ENCODE measurements at places on chromosomes 1 and 21.

DNA sequence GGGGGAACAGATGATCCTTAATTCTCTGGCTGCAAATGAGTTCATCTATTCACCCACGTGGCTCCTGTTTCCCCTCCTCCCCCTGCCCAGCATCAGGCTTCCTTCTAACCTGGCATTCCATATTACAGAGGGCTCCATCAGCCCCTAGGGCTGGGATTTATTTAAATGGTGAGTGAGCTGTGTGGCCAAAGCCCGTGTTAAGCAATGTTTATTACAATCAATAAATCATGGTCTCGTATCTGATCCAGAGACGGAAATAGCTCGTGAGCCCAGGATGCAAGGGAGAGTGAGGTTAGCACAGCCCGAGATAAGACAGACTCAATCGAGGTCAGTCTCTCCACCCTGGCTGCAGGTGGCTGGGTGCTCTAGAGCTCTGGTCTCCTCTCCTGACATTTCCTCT is 43.1 kb upstream of the IGSF21 start:
- DNase-seq = no peak

DNA sequence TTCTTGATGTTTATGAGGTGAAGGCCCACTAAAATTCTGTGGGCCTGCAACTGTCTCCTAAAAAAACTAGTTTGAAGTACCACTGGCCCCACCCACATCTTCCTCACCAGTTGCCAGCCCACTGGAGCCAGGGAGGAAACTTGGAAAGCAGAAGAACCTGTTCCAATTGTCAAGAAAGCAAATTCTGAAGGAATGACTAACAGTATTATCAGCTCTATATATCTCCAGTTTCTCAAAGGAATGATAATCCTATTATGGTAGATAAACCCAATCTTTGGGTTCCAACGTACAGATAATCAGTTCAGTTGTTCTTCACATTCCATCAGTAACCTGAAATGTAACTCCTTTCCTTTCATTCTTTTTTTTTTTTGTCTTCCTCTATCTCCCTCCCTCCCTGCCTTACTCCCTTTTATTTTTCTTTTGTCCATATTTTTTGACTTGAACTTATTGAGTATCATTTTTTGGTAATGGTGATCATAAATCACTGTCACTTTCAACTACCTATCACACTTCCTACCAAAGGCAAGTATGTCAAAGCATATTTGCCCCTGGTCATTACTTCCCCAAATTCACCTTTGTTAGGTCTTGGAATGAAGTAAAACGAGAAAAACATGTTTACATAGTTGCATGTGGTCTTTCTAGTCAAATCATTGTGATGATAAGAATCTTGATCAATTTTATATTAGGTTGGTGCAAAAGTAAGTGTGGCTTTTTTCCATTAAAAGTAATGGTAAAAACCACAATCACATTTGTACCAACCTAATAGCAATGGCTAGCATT is 943.4 kb downstream of the TTLL7 start:
- no peak for DNase-seq

DNA sequence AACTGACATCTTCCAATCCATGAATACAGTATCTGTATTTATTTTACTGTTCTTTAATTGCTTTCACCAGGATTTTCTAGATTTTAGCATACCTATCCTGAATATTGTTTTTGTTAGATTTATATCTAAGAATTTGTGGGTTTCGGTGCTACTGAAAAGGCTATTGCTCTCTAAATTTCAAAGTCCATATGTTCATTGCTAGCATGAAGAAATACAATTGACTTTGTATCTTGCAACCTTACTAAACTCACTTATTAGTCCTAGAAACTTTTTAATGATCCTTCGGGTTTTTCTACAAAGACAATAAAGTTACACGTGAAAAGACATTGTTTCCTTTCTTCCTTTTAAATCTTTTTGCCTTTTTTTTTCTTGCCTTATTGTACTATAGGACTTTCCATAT is 12.9 kb upstream of the HIVEP3 start:
- no peak for DNase-seq

DNA sequence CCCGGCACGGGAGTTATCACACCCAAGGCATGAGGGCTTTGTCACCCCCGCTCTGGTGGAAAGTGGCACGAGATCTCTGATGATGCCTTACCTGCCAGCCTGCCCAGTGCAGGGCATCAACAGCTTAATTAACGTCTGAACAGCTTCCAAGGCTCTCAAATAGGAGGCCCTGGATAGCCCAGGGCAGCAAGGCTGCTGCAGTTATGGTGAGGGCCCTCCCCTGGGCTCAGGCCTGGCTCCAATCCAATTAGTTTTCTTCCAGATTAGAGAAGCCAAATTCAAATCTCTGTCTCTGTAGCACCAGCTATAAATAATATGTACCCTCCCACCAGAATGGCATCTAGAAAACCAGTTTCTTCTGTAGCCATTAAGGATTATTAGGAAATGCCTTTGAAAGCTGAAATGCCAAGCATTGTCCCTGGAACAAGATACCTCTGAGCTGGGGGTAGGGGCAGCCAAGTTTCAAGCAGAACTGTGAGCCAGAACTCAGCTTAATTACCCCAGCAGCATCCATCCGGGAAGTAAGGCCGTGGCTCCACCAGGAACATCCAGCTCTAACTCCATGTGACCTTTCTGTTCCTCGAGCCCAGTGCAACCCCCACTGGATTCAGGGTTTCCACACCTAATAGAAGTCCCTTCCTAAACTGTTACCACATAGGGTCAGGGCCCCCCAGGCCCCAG is 12.5 kb downstream of the QSOX1 start:
- no peak for DNase-seq

DNA sequence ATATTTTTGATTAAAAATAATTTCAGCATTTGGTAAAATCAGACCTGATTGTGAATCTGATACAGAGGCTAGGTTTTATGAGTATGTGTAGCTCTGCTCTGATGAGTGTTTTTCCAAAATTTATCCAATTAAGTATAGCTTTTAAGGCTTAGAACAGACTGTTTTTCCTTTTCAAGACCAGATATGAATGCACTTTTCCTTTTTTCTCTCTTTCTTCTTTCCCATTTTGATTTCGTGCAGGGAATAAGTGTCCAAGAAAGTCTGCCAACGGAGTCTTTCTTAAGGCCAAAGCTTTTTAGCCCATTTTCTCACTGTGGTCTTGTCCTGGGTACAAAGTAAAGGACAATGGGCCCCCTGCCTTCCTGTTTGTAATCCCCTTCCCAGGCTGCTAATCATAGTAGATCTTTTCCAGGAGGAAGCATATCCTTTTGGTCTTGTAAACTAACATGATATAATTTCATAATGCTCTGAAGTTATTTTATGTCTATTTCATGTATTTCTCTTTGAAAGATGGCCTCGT is 2.9 kb downstream of the KIF1B start:
- DNase-seq = no peak

DNA sequence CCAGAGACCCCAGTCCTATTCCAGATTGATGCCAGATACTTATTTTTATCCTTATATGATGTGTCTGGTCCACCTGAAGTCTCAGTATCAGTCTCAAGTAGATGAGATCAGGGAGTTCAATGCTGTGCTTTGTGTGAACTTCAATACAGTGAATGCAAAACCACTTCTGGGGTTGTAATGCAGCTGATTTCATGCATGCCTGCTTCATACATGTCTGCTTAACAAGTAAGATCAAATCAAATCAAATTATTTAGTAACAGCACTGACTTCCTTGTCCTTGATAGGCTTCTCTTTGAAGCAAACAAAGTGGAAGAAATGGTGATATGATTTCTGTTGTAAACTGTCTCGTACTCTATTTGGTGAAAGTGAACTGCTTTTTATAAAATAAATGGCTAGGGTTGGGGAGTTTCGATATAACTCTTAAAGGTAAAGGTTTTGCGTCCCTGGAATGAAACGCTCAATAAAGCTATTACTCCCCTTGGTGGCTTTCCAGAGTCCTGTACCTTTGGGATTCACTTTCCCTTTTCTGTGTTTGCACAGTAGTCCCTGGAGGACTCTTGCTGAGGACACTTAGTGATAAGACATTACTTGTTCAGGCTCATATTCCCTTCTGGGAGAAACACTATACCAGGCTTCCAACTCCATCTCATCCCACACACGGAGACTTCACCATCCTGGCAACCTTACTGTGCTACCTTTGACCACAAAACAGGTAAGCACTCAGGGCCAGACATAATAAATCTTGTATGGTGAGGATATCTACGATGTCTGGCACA is 59.3 kb downstream of the FH start:
- peak; percentile 7 for DNase-seq

DNA sequence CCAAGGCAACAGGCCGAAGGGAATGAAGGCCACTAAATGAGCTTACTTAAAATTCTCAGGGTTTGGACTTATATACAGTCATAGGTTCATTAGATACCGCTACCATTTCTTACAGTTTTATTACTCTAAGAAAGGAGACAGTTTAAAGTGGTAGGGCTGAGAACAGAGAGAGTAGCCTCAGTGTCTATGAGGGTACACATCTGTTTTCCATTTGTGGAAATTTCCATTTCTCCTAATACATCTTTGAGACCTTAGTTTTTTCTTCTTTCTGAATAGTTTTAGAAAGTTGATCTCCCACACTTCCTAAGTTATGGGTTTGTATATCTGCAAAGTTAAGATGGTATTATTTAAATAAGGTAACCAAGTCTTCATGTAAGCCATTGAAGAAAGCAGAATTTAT is 1279.1 kb downstream of the NCAM2 start:
- DNase-seq = no peak

DNA sequence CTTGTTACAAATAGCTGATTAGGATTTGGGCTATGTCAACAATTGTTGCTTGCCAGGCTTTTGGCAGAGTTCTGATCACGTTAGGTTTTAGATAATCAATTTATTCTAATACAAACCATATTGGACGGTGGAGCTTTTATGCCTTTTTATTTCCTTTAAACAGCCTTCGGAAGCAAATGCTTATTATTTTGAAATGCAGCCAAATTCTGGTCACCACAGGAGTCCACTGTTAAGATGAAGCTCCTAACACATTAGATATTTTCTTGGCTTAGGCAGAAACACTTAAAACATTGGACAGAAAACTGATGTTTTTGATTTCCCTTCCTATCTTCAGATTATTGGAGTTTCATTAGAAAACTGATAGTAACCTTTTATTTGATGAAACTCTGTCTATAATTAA is 82.9 kb downstream of the CENPF start:
- no peak for DNase-seq

GRCh38 chr1:159239551-159240220 is 35.0 kb downstream of the ACKR1 start:
- no peak for DNase-seq

DNA sequence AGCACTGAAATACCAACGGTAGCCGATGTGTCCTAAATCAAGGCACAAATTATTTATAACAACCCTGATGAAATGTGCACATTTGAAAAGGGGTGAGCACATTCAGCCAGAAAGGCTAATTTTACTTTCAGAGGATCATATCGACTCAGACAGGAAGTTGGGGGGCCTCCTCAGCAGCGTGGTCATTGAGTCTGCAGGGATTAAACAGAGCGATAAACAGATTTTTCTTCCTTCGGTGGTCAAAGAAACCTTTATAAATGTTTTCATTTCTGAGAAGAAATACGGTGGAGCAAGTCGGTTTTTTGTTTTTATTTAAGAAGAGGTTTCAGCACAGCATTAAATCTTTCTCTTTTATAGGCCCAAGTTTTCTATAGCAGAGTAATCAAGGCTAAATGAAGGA is 45.7 kb downstream of the PGM1 start:
- no peak for DNase-seq

- DNase-seq = peak; percentile 41
These were observed 3.9 kb upstream of the CD58 start for GRCh38 chr1:116574581-116575291.

GRCh38 chr1:84700070-84700469 is 9.8 kb upstream of the SSX2IP start:
- no peak for DNase-seq

DNA sequence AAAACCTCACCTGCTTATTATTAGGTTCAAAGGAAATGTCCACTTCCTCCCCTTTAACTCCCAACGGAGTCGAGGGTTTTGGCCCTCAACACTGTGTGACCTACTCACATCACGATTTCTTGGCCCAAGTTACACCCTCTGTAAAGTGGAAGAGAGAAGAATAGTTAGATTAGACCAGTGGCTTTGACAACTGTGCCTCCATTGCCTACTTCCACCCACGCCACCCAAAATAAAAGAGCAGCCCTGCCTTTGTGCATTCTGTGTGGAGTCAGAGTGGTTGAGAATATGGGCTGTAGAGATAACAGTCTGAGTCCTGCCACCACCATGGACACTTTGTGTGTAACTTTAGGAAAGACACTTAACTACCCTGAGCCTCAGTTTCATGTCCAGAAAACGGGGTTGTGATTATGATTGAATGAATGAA is 4.1 kb upstream of the HDGF start:
- no peak for DNase-seq

Measured in NCI-H2171 (cell line).